NCI-H82 (cell line): ENCODE measurements at places on chromosomes 2 and 18.

DNA sequence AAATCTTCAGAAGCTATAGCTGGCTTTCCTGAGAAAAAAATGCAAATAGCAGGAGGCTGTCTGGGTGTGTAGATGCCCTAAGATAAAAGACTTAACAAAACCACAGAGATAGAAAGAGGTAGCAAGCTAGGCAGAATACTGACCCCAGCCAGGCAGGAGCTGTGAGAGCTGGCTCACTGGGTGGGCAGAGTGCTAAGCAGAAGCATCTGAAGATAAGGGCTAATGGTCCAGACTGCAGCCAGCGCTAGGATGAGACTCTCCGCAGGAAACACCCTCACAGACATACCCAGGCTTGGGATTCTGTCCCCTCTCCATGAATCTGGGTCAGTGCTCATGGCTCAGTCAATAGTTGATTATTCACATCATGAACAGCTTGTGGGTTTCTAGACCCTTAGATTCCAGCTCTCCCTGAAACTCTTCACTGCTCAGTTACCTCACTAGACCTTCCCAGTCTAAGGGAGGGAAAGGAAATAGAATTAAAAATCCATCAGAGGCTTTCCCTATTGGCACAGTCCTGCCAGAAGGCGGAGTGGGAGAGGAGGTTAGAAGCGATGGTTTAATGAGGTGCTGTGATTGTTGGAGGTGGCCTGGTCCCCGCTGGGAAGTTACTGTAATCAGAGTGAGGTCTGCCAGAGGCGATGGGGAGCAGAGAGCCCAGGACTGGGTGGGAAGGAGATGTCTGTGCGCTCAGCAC lies 21.4 kb upstream of the CCBE1 start:
- no peak for DNase-seq

DNA sequence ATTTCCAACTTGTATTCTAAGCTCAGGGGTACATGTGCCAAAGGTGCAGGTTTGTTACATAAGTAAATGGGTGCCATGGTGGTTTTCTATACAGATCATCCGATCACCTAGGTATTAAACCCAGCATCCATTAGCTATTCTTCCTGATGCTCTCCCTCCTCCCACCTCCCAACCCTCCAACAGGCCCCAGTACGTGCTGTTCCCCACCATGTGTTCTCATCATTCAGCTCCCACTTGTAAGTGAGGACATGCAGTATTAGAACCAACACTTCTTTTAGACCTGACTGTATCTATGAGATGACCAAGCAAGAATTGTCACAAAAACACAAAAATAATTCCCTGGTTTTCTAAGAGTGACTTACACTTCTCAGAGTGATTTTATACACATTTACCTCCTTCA lies 83.0 kb downstream of the VIT start:
- DNase-seq: no peak

- DNase-seq: no peak
Measured at GRCh38 chr2:221649051-221649775, 77.1 kb upstream of the EPHA4 start.

GRCh38 chr18:76709659-76710645 lies 112.4 kb upstream of the ZNF236 start:
- peak; percentile 92 for DNase-seq

GRCh38 chr2:179222076-179222475 lies 42.6 kb downstream of the SESTD1 start:
- DNase-seq: no peak
